SJSA1 (cell line): ENCODE measurements at places on chromosomes 16 and 17.

GRCh38 chr16:57576429-57576870 is 34.0 kb downstream of the ADGRG5 start:
- DNase-seq: peak; percentile 52

DNA sequence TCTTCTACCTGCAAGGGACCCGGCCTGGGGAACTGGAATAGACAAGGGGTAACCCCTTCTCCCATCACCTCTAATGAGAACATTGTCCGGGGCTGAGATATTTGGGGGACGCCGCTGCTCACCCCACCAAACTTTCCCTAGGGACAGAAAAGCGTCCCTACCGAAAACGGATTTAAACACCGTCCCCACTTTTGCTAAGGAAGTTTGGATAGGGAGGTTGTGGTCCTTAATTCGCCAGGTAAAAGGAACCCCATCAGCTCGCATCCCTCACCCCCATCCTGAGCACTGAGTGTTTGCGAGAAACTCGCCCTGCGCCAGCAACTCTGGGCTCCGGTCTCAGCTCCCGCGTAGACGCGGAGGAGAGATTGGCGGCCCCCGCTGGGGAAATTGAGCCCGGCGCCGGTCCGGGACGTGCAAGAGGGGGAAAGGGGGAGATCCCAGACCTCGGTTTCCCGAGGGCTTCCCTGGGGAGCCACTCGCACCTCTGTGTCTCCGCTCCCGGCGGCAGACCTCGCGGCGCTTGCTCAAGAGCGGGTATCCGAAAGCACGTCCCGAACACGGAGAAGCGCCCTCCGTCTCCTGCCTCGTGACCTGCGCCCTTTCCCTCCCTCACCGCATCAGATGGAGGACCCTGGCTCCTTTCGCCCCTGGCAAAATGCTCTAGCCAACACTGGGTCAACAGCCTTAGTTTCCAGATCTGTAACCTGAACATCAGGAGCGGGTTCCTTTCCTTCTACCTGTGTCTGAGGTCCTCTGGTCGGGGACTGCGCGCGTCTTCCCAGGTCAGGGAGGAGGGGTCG is 3.1 kb upstream of the SOX9 start:
- no peak for DNase-seq

DNA sequence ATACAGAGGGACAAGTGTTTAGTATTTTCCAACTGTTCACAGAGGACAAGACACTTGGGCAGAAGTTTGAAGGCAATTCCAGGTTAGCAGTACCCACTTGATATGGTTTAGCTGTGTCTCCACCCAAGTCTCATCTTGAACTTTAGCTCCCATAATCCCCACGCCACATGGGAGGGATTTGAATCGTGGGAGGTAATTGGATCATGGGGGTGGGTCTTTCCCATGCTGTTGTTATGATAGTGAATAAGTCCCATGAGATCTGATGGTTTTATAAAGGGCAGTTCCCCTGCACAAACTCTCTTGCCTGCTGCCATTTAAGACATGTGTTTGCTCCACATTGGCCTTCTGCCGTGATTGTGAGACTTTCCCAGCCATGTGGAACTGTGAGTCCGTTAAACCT is 668.9 kb downstream of the MAF start:
- no peak for DNase-seq

DNA sequence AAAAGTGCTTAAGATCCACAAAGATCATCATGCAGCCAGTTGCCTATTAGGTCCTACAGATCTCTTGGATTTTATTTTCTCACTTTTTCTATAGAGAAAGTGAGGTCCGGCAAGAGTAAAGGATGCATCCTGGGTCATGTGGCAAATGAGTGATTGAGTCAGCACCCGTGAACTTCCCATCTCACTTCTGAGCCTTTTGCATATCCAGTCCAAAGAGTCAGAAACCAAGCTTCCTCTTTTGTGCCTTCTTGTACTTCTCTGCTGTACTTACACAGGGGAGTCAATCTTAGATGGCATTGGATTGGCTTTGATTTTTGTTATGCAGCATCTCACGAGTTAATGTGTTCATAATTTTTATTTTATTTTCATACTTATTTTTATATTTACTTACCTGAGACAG is 114.2 kb upstream of the IRX5 start:
- no peak for DNase-seq

- no peak for DNase-seq
Measured at GRCh38 chr16:69031877-69032301, 73.6 kb upstream of the HAS3 start.

DNA sequence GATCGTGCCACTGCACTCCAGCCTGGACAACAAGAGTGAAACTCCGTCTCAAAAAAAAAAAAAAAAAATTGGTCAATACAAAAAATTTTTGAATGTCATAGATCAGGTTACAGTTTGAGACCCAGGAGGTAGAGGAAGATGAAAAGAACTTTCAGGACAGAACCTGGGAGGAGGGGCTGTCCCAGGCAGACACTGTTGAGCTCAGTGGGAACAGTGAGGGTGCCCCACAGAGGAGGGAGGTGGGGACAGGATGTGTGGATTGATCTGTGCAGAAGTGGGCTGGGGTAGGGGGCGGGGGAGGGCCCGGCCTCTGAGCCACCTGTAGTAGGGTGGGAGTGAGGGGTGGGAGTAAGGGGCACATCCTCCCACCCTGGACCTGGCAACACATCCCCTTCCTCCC is 58.3 kb downstream of the PRMT7 start:
- no peak for DNase-seq
